ENCODE measurements at places on chromosomes 1 and 21.

GRCh38 chr1:40449684-40450494, at the start of gene ZFP69B:
TSS of gene ZFP69B (plus strand) at chr1:40450476. CDS start at chr1:40450962, 486 bp downstream.
- peak; percentile 74 for DNase-seq

DNA sequence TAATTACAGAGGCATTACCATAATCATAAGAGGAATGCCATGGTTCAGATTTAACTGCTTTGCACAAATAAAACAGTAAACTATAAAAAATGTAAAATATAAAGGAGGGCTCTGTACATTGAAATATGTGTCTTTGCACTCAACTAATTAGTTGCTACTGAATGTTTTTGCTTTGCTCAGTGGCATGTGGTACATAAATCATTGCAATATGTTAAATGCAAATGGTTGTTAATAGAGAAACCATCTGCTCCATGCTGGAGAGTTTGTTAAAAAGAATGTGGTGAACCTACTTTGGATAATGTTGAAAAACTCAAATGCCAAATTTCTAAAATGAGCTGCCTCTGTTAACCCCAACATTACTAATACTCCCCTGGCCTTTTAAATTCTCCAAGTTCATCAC, 201.5 kb downstream of the NTNG1 start:
- DNase-seq: no peak

GRCh38 chr21:27681841-27682240, 715.0 kb upstream of the ADAMTS5 start:
- no peak for DNase-seq

DNA sequence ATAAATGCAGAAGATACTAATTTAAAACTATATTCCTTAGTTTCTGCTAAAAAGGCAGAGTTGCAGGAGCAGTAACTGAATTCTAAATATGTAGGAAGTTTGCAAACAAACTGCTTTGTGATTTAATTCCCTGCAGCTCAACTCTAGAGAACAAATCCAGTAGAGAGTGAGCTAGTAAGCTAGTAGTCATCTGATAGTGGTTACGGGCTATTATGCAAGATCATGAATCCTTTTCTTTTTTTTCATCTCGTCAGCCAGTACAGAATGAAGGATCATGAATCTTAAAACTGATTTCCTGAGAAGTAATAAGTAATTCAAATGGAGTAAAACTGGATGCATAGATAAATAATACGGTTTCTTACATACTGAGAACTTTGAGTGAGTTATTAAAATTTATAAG, 3.3 kb downstream of the DPH5 start:
- DNase-seq: no peak

GRCh38 chr1:155079210-155079486, 511 bp downstream of the EFNA3 start:
- no peak for DNase-seq

GRCh38 chr1:54499097-54499359, 49.0 kb upstream of the ACOT11 start:
- DNase-seq: no peak

- no peak for DNase-seq
Observed at GRCh38 chr1:206886831-206887230, 10.4 kb upstream of the IL24 start.

DNA sequence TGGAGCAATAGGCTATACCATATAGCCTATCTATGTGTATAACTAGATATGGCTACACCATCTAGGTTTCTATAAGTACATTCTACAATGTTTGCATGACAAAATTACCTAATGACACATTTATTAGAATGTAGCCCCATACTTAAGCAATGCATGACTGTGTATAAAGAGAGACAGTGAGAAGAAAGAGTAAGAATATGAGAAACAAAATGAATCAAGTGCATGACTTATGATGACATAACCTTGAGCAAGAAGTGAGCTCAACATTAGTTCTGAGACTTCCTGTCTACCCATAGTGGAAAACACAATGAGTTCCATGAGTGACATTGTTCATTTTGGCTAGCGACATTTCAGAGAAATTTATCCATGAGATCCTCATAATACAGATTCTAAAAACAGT, 10.1 kb downstream of the SLC44A5 start:
- DNase-seq: no peak

DNA sequence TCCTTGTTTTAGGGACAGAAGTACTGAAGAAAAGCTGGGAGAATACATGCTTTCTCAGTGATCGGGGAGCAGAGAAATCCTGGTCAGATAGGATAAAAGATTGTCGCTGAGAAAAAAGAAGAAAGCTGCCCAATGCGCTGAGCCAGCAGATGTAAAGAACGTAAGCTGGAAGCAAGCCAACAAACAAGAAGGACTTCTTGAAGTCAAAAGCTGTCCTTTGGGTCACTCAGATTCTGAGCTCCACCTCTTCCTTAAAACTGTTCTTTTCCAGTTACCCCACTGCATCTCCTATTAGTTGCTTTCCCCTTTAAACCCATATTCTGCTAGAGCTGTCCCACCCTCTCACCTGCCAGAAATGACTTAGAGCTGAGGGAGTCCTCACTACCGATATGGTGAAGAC, 64.8 kb downstream of the GPR137B start:
- no peak for DNase-seq

DNA sequence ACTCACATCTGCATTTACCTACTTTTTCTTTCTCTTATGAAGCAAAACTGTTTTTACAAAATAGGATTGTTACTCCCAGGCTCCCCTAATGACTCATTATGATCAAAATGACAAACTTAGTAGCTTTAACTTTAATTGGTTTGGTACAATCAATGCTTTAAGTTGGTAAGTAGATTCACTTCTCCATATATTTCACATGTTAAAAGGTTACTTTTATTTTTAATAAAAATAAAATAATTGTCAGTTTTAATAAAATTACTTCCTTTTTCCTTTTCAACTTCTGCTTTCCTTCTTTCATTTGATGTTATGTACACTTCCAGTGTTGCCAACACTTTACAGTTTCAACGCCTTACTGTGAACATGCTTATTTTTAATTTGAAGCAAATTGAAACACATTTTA, 477.6 kb downstream of the SETD4 start:
- no peak for DNase-seq

- no peak for DNase-seq
Observed at GRCh38 chr1:111369177-111369576, 58.4 kb downstream of the OVGP1 start.

DNA sequence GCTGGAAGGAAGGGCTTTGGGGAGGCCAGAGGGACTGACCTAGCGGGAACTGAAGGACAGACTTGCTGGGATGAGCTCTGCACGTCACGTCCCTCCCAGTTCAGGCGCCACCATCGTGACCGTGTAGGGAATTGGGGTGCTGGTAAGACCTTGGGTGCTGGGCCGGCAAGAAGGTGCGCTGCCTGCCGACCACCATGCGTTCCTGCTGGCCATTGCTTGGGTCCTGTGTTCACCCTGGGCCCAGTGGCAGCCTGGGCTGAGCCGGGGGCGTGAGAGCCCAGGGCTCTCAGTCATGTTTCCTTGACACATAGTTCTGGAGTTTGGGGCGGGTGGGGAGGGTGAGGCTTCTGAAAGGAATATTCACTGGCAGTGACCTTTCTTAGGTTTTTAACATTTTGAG, 176.0 kb downstream of the CAMTA1 start:
- DNase-seq: no peak

DNA sequence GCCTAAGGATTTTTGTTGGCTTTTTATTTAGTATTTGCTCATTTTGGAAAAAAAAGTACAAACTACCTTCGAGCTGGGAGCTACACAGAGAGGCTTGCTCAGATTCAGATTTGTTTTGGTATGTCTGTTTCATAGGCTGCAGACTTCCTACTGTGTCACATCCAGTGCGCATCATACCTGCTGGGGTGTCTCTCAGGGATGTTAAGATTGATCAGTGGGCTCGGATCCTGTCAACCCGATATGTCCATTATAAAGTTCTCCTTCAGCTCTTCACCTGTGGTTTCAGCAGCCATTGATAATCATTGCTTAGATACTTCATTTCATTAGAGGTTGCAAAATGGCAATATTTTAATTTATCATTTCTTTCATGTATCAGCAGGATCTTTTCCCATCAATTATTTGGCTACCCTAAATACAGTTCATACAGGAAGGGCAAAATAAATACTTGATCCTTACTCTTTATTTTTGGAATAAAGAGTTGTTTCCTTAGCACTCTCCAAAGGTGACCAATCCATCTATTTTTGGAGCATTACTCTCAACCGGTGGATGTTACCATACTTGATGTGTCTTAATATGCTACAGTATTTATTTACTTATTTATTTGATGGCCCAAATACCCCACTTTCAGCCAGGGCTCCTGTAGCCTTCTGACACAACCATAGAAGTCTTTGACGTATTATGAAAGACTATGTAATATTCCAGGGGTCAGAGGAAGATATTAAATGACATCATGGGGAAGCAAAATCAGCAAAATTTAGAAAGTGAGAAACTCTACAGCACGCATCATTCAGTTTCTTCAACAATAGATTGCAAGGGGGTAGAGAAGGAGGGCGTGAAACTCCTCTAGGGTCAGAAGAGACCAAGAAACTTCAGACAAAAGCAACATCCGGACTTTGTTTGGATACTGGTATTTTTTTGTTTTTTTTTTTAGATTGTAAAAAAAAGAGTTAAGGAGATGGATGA, 55.3 kb upstream of the HNRNPU start:
- DNase-seq: no peak

DNA sequence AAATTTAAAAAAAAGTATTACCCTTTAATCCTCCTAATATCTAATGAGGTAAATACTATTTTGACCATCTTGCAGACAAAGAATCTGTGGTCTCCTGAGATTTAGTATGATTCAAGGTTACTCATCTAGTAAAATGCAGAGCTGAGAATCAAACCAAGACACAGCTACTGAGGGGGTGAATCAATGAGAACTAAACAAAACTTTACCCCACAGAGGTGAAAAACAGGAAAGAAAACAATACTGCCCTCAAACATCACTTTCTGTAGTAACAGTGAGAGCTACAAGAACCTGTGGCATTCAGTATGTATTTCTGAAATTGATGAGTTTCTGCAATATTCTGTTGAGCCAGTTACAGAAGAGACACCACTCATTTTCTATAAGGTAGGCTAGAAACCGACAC, 85.1 kb downstream of the JAK1 start:
- no peak for DNase-seq

GRCh38 chr1:207937204-207937603, 26.3 kb upstream of the CD34 start:
- no peak for DNase-seq

GRCh38 chr21:25370311-25370744, 237.0 kb downstream of the MRPL39 start:
- no peak for DNase-seq

DNA sequence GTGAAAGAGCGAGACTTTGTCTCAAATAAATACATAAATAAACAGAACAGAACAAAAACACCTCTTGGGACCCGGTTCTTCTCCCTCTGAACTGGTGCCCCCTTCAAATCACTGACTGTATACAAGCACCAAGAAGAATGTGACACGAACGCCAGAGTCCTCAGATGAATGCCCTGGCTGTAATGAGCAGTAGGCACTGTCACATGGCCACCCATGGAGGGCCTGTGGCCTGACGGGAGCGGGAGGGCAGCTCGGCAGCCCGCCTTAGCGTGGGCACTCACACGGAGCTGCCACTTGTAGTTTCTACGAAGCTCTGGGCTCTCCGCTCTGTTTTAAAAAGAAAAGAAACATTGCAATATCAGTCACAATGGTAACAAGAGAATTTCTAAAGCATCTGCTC, 146.0 kb downstream of the PEX14 start:
- DNase-seq: no peak

- DNase-seq: no peak
Observed at GRCh38 chr1:52288286-52288685, 77.7 kb downstream of the CC2D1B start.

DNA sequence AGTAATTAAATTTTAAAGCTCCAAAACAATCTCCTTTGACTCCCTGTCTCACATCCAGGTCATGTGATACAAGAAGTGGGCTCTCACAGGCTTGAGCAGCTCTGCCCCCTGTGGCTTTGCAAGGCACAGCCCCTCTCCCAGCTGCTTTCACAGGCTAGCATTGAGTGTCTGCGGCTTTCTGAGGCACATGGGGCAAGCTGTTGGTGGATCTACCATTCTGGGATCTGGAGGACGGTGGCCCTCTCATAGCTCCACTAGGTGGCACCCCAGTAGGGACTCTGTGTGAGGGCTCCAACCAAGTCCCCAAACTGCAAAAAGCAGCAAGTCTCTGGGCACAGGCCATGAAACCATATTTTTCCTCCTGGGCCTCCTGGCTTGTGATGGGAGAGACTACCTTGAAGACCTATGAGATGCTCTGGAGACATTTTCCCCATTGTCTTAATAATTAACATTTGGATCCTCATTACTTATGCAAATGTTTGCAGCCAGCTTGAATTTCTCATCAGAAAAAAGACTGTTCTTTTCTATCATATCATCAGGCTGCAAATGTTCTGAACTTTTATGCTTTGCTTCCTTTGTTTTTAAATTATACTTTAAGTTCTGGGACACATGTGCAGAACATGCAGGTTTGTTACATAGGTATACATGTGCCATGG, 554.1 kb upstream of the OLFM3 start:
- DNase-seq: no peak

DNA sequence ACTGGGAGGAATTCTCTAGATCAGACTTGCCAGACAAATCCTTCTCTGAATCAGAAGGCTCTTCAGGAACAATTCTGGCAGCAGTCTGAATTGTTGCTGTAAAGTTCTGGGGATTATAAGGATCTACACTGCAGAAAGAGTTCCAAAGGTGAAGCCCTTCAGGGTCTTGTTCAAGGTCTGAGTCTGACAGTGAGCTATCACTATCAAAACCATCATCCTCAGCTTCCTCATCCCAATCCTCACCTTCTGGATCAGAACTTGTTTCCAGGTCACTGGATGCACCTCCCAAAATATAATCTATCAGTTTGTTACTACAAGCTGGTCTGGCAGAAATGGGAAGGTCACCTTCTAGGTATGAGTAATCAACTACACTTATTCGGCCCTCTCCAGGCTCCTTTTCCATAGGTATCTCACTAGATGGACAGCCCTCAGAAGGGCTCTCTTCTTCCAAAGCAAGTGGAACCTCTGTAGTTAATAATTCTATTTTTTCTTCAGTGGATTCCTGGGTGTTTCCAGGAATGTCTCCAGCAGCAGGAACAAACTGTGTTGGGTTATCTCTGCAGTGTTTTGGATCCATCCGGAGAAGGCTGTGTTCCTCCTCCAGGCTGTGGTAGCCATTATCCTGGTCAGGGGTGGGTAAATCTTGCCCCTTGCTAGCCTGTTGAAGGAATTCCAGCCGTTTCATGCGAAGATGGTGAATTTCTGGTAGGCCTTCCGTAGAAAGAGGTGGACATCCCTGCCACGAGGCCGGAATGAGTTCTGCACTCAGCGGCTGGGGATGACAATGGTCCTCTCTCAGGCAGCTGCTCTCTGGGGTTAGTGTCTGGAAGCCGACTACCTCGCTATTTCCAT, 1.6 kb downstream of the PPP1R15B start:
- DNase-seq: no peak

DNA sequence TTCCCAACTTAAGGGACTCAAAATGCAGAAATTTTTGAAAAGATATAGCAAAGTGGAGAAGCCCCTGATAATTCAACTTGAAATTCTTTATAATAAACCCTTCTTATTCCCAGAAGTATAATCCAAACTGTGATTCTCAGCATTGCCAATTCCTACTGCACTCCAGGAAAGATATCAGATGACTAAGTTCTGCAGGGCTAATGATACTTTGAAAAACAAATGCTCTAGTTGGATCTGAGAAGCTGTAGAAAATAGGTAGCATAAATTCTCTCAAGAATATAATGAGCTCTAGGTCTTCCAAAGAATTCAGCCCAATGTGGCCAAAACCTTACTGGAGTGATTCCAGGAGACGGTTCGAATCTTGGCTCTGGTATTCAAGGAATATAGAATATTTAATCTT, 294.0 kb upstream of the PTBP2 start:
- DNase-seq: no peak
